Fibroblast of the conjunctiva (primary cell): ENCODE measurements at places on chromosomes 11 and 22.
A peak's percentile ranks its signal among the peaks of the same experiment; 100 is the strongest.

DNA sequence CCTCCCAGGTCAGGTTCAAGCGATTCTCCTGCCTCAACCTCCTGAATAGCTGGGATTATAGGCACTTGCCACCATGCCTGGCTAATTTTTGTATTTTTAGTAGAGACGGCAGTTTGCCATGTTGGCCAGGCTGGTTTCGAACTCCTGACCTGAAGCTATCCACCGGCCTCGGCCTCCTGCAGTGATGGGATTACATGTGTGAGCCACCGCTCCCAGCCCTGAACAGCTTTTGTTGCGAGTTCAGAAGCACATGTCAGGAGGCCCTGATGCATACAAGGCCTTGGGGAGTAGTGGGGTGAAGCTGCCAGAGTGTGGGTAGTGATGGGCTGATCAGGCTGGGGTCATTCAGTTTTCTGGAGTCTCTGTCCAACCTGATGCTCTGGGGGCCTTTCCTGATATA lies 117.0 kb upstream of the C11orf87 start:
- no peak for DNase-seq

- DNase-seq = no peak
Measured at GRCh38 chr11:62645671-62645945, 805 bp downstream of the GANAB start.

GRCh38 chr11:97909614-97910399 lies 1110.9 kb upstream of the CNTN5 start:
- no peak for DNase-seq

DNA sequence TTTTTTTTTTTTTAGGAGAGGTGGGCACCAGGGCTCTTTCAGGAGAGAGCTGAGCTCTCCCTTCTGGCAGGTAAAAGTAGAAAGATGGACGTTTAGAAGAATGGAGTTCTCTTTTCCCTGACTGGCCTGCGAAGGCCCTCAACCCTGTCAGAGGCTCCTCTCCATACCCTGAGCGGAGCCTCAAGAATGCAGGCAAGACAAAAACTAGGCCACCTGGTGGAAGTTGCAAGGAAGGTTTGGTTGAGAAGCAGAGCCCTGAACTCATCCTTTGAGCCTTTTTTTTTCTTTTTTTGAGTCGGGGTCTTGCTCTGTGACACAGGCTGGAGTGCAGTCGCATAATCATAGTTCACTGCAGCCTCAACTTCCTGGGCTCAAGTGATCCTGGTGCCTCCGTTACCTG lies 1.4 kb downstream of the OTOG start:
- no peak for DNase-seq

DNA sequence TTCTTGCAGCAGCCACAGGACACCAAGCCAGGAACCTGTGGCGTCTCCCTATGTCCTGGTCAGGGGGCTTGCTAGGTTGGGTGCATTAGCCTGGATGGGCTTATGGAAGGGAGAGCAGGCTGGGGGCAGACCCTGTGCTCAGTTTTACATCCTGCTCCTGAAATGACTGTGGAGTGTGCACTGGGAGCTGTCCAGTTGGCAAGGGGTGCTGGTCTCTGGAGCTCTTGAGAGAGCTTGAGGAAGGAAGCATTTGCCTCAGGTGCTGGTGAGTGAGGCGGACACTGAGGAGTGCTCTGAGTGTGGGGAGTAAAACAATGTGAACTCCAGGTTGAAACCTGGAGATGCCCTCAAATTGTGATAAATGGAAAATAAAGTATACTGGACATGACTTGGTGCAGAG lies 3.4 kb downstream of the SCGB1D4 start:
- DNase-seq = no peak

DNA sequence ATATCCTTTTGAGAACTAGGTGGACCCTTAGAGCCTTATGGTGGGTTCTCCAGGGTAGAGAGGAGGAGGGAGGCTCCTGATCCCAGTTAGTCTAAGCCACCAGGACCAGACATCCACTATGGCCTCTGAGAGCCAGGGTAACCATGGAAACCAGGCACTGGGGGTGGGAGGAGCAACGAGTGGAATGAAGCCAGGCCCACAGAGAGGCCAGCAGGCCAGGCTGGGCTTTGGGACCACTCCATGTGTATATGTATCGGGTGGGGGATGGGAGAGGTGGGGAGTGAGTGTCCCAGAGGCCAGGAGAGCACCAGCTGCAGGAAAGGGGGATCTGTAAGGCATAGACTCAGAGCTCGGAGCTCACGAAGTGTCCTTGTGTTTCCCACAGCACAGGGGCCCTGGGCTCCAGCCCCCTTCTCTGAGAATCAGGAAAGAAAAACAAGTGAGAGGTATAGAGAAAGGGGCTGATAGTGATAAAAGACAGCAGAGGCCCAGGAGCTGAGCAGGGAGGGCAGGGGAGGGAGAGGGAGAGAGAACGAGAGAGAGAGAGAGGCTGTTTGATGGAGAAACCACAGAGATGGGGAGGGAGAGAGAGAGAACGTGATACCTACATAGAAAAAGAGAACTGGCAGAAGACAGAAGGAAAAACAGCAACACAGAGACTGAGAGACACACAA lies 15.5 kb upstream of the TSPAN18 start:
- no peak for DNase-seq

DNA sequence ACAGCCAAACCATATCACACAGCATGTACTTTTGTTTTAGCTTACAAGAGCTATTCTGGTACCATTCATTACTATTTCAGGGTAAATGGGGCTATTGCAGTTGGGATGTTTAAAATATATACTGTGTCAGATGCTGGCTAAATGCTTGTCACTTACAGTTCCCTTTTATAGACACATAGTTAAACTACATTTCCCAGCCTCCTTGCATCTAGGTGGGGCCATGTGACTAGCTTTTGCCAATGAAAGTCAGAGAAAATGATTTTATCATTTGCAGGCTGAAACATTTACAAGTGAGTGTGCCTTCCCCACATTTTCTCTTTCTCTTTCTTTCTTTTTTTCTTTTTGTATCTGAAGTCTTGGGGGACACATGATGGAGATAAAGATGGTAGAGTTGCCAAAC lies 7.8 kb upstream of the IFTAP start:
- no peak for DNase-seq

- no peak for DNase-seq
Measured at GRCh38 chr22:50251477-50252081, 514 bp upstream of the HDAC10 start.

- DNase-seq = no peak
Measured at GRCh38 chr11:22742157-22742613, 75.8 kb downstream of the GAS2 start.

DNA sequence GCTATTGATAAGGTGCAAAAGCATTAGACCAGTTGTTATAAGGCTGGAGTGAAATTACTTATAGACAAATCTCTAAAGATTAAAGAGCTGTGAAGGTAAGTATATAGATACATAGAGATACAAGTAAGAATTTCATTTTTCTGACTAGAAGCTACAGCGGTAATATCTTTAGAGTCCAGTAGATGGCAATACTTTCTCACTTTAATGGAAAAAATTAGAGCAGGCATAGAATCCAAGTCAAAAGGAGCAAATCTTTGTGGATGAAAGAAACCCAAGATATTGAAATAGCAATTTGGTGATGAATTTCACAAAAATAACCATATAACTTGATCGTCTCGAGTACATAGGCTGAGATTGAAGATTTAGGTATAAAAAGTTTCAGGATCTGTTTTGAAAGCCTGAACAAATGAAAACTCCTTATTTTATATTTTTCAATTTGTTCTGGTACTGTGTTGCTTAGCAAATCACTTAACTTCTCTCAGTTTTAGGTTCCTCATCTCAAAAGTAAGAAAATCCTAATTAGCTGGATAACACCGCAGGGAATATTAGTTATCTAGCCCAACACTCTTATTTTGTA lies 81.9 kb downstream of the UVRAG start:
- DNase-seq = peak; percentile 35

GRCh38 chr11:113201054-113201818 lies 113.1 kb upstream of the TTC12 start:
- DNase-seq = no peak

DNA sequence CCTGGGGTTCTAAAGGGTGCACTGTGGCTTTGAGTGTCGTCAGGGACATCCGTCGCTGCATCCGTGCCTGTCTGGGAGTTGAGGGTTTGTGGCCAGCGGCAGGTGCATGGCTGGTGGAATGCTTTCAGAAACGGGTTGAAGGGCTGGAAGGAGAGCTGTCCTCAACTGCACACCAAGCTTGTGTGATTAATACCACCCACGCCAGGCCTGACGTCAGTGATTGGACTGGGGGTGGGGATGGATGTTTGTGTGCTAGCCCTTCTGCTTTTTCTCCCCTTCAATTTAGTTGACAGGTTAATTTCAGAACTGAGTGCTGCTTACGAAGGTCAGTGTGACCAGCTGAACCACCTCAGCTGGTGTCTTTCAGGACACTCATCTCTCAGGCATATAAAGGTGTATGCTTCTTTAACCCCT lies 3.2 kb upstream of the GAB2 start:
- DNase-seq = no peak

DNA sequence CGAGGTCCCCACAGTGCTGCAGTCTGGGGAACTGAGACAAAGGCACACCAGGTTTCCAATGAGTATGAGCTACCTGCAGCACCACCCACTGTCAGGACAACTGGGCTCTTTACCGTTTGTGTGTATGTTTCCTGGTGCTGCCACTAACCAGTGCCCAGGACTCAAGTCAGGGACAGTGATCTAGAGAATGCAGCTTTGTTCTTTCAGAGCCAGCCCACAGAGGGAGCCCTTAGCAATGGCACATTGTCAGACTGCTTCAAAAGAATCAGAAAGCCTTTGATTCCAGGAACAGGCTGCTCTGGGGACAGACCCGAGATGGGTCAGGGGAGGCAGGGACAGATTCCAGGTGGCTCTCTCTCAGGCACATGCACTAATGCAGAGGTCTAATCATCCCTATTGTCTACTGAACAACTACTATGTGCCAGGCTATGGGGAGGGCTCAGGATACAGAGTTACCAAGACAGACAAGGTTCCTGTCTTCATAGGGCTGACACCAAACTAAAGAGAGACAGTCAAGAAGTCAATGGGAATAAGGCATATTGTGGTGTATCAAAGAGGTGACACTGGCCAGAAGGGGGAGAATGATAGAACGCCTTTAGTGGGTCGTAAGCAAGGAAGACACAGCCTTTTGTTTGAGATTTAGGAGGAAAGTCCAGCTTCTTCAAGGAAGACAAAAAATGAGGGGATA lies 103.7 kb downstream of the VPREB1 start:
- no peak for DNase-seq

GRCh38 chr22:38406617-38407016 lies 48.4 kb downstream of the KCNJ4 start:
- no peak for DNase-seq

- no peak for DNase-seq
Measured at GRCh38 chr11:73269459-73270015, 2.6 kb upstream of the P2RY6 start.

GRCh38 chr11:126280595-126280994 lies 2.3 kb upstream of the TIRAP start:
- DNase-seq = no peak

DNA sequence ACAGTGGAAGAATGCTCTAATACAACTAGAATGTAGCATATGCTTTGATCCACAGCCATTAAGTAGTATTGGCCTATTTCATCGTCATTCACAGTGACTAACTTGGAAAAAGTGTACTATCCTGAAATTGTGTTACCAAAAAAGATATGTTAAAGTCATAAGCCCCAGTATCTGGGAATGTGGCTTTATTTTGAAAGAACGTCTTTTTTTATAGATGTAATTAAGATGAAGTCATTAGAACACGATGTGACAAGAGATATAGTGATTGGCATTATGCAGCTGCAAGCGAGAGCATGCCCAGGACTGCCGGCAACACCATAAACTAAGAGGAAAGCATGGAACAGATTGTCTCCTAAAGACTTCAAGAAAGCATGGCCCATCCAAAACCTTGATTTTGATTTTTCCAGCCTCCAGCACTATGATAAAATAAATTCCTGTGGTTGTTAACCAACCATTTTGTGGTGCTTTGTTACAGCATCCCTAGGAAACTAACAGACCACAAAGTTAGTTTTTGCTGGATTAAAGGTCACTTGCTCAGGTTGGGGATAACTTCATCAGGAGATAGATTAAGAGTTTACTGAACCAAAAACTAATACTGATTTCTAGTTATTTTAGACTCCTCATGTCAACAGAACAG lies 870.6 kb upstream of the LRRC4C start:
- no peak for DNase-seq

- no peak for DNase-seq
Measured at GRCh38 chr11:1126935-1127663, 30.7 kb upstream of the MUC5AC start.

GRCh38 chr11:110951950-110952503 lies 239.8 kb upstream of the ARHGAP20 start:
- no peak for DNase-seq

- DNase-seq = no peak
Measured at GRCh38 chr22:20956258-20957101, 10.6 kb upstream of the AIFM3 start.

DNA sequence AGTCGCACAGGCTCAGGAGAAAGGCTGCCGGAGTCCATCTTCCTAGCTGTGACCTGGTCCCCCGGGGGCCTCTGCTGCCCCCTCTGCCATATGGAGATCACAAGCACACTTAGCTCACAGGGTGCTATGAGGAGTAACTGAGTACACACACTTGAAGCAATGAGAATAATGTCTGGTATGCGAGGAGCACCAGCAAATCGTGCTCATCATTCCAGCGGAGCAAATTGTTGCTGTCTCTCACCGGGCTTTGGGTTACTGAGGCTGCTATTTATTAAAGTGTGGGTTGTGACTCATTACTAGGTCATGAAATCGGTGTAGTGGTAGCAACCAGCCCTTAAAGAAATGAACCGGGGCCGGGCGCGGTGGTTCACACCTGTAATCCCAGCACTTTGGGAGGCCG lies 48.1 kb upstream of the EIF3D start:
- DNase-seq = peak; percentile 21

GRCh38 chr11:69931060-69931910 lies 112.1 kb upstream of the FGF3 start:
- no peak for DNase-seq

GRCh38 chr22:37235897-37236607 lies 8.0 kb downstream of the RAC2 start:
- DNase-seq = no peak

- peak; percentile 26 for DNase-seq
Measured at GRCh38 chr11:29343465-29344333, 673.1 kb downstream of the KCNA4 start.

DNA sequence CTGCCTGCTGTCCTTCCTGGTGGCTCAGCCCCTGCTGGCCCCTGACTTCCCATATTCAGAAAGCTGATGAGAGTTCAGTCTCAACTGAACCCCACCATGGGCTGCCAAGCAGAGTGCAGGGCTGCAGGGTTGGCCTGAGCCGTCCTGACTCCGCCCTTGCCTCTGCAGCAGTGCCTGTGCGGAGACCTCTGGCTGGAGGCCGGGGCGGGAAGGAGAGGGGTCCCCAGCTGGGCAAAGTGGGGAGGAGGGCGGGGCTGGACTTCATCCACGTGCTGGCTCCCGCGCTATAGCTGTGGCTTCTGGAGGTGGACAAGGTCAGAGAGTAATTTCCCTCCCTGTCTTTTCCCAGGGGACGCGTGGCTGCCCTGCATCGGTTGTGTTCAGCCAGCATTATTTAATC lies 13.6 kb downstream of the GLB1L3 start:
- DNase-seq = no peak

- DNase-seq = no peak
Measured at GRCh38 chr11:71532036-71532610, 5.1 kb downstream of the KRTAP5-7 start.

- no peak for DNase-seq
Measured at GRCh38 chr11:66143996-66144678, 74.1 kb downstream of the PACS1 start.
